Panc1 (cell line): ENCODE measurements at places on chromosomes 7 and 10. TPM values are rescaled to one million over a fixed set of nuclear protein-coding genes. Genes with fewer than 3 reads are reported as not detected.

The RELN gene
- 0.10 TPM for total RNA-seq

The MEOX2 gene
- total RNA-seq = not detected

The EPDR1 gene
- total RNA-seq = 86.6 TPM

The UPP1 gene
- total RNA-seq = 331 TPM

The SCART1 gene
- total RNA-seq = 0.57 TPM

The ZNF804B gene
- not detected for total RNA-seq

DNA sequence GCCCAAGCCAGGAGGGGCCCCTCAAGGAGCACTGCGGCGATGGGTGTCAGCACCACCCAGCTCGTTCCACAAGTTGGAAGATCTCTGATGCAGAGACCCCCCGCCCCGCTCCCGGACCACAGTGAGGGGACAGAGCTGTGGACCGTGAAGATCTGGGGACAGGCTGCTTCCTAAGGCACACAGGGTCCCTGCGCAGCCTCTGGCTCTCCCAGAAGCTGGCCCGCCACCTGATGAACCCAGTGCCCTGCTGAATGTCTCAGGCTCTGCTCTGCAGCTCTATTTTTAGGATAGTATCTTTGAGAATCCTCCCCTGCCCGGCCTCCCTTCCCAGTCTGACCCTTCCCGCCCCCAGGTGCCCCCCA lies 29.7 kb downstream of the GBX1 start:
- H3K4me3 ChIP-seq = no peak overlapping the region
- H3K27me3 ChIP-seq = no peaks in the 10 kb centered on the region
- DNase-seq = no peak
- H3K27ac ChIP-seq = no peak overlapping the region

DNA sequence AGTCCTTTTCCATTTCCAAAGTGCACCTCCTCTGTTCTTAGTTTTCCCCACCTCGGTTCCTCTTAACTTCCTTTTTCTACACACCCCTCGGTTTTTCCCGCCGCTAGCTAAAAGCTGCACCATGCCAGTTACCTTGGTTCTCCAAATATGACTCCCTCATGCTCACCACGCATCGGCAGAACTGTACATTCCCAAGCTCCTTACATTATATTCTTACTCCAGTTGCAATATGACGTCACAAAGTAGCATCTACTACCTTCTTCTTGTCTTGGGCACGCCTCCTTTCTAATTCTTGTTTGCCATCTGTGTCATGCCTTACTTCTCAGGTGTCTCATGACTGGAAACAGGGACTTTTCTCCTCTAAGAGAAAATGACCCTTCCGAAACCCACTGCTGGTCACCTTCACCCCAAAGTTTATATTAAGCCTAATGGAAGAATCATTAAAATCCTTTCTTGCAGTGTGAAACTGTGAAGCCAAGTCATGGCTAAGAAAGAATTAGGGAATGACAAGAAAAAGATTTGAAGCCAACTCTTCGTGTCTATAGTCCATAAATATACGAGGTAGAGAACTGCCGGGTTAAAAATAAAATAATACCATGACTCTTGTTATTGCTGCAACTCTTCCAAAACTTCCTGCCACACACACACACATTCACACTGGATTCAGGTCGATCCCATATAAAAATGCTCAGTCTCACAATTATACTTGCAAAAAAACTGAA lies 1.7 kb downstream of the ESYT2 start:
- H3K4me1 ChIP-seq = peaks cover 34% of the 10 kb centered on the region
- no peaks in the 10 kb centered on the region for H3K27me3 ChIP-seq
- no peaks in the 10 kb centered on the region; the same call in 1 of the 2 replicates for H3K36me3 ChIP-seq
- DNase-seq = no peak

GRCh38 chr10:110209926-110210673 lies 2.7 kb downstream of the MXI1 start:
- no peaks in the 10 kb centered on the region; the same call in 1 of the 2 replicates for H3K36me3 ChIP-seq
- DNase-seq = no peak
- H3K27me3 ChIP-seq = peaks cover 2% of the 10 kb centered on the region; the same call in 1 of the 2 replicates

DNA sequence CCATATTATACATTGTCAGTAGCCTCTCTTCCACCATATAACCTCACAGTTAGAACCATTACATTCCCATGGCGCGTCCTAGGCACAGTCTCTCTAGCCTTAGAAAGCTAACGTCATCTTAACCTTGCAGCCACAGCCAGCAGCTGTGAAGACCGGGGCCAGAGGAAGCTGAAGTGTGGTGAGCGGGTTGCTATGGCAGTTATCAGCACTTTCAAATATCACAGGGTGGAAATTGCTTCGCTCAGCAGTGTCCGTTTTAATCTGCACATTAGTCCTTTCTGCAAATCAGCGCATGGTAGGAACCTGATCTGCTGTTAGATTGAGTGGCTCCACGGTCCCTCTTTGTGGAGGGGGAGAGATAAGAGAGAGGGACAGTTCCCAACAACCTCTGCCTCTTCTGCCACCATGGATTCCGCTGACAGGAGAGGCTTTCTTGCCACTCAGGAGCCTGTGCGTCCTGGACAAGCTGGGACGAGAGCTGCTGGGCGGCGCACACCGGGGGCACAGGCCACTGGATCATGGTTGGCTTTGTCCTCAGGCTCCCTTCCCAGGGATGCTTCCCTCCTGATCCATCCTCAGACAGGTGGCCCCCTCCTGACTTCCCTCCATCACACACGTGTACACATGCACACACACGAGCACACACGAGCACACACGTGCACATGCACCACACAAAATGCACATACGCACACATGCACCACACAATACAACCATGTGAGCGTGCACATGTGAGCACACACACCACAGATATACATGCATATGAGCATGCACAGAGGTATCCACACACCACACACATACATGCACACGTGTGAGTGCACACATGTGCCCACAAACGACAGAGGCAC lies 93.8 kb downstream of the WDR37 start:
- H3K4me3 ChIP-seq = no peak overlapping the region
- DNase-seq = no peak
- no peaks in the 10 kb centered on the region for H3K4me1 ChIP-seq

DNA sequence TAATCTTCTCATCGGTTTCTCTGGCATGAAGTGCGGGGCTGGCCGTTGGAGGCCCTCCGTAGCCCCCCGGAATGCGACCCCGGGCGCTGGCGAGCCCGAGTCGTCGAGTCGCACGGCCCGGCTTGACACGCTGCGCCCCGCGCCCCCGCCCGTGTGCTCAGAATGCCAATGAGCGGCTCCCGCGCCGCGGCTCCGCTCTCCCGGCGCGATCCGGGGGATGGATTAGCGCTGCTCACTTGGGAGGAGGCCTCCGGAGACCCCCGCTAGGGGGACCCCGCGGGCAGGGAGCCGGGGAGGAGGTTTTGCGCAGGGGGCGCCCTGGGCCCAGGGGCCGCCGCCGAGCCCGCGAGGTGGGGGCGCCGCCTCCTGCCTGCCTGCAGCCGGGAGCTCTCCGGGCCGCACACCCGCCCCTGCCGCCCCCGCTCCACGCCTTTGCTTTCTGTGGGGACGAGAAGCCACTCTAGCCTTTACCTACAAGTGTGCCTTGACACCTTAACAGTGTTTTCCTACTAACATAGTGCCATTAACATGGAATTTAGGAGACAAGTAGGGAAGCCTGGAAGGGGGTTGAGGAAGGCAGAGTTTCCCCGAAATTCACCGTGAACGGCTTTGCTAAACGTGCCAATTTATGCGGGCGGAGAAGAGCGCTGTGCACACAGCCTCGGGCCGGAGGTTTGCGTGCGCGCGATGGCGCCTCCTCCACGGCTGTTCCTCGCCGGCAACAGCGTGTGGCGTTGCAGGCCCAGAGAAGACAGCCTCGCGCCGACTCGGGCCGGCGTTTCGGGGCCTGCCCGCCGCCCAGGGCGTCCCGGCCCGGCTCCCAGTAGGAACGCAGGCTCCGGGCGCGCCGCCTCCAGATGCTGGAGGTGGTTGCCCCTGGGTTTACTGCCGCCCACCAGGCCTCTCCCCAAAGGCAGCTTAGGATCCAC lies 7.1 kb downstream of the SHH start:
- H3K4me1 ChIP-seq = peaks cover 10% of the 10 kb centered on the region
- no peak overlapping the region for H3K27ac ChIP-seq
- no peaks in the 10 kb centered on the region for H3K36me3 ChIP-seq
- DNase-seq = no peak

DNA sequence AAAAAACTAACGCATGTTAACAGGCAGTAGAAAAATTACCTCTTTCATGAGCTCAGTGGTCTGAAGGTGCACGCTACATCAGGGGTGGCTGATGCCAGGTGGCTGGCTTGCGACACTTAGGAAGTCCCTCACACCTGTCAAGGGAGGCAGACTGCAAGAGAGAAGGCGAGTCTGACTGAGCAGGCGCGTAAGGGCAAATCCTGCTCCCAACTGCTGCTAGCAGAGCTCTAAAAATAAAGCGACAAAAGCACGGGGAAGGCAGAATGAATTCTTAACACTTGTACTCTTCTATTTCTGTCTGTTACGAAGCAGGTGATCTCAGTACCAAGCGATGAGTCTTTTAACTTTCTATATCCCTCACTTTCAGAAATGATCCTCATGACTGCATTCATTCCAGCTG lies 33.1 kb downstream of the CACNA2D1 start:
- no peak overlapping the region for H3K4me3 ChIP-seq
- H3K27ac ChIP-seq = no peak overlapping the region
- DNase-seq = no peak

DNA sequence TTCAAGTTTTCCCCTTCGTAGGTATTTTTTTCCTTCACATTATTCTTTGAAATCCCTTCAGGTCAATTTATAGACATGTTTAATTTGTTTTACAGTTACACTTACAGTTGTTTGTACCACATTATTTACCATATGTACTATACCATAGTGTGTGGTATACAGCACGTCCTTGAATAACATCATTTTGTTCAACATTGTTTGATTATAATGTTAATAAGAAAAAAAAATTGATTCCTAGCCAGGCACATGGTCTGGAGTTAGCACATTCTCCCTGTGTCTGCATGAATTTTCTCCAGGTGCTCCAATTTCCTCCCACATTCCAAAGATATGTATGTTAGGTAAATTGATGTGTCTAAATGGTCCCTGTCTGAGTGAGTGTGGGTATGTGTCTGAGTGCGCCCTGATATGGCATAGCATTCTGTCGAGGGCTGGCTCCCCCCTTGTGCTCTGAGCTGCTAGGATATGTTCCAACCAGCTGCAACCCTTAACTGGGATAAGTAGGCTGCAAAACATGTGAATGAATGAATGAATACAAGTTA lies 247.6 kb downstream of the CCDC7 start:
- H3K27me3 ChIP-seq = no peaks in the 10 kb centered on the region
- no peak overlapping the region for H3K27ac ChIP-seq
- H3K4me1 ChIP-seq = no peaks in the 10 kb centered on the region
- H3K36me3 ChIP-seq = no peaks in the 10 kb centered on the region
- no peak overlapping the region for H3K4me3 ChIP-seq
- no peak for DNase-seq

- H3K27me3 ChIP-seq = no peaks in the 10 kb centered on the region
- H3K4me3 ChIP-seq = no peak overlapping the region
- no peak for DNase-seq
- no peak overlapping the region for H3K27ac ChIP-seq
- H3K36me3 ChIP-seq = no peaks in the 10 kb centered on the region
- H3K4me1 ChIP-seq = no peaks in the 10 kb centered on the region
Observed at GRCh38 chr7:33412331-33412730, 283.0 kb downstream of the BBS9 start.

DNA sequence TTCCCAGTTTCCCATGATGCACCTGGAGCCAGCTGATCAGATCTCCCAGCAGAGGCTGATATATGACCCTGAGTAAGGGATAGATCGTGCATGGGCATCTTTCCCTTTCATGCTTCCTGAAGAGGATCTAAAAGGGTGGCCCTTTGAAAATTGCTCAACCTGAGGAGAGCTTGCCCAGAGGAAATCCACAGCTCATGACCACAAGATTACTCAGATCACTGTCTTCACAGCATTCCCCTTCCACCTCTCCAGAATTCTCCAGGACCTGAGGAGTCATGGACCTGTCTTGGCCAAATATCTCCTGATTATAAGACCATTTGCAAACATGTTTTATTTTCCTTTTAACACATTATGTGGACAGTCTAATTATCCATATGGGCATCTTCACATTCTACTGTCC lies 328.1 kb downstream of the LHFPL3 start:
- H3K36me3 ChIP-seq = no peaks in the 10 kb centered on the region
- H3K4me3 ChIP-seq = no peak overlapping the region
- H3K27me3 ChIP-seq = no peaks in the 10 kb centered on the region; the same call in 1 of the 2 replicates
- H3K27ac ChIP-seq = no peak overlapping the region
- no peak for DNase-seq

DNA sequence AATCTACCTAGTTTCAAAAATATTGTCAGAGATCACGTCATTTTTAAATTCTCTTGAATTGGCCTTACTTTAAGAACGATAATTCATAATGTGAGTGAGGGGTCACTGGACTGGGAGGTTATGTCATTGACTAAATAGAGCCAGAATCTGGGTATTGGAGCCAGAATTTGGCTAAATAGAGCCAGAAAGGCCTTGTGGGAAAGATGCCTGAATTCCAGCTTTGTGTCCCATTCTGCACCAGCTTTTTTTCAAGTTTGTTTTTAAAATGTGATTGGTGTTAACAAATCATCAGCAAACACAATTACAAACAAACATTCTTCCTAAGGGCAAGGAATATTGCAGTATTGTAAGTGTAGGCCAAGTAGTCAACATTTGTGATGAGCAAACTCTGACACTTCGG lies 233.2 kb upstream of the PRKCQ start:
- no peak for DNase-seq
- H3K36me3 ChIP-seq = no peaks in the 10 kb centered on the region
- no peaks in the 10 kb centered on the region for H3K4me1 ChIP-seq

DNA sequence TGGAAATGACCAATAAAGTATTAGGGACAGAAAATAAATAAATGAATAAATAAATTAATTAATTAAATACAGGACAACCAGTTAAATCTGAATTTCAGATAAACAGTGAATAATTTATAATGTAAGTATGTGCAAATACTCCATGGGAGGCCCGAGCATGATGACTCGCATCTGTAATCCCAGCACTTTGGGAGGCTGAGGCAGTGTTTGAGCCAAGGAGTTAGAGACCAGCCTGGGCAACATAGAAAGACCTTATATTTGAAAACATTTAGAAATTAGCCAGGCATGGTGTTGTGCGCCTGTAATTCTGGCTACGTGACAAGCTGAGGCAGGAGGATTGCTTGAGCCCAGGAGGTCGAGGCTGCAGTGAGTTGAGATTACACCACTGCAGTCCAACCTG lies 123.7 kb downstream of the CUL2 start:
- no peak overlapping the region for H3K4me3 ChIP-seq
- no peaks in the 10 kb centered on the region for H3K36me3 ChIP-seq
- DNase-seq = no peak
- no peak overlapping the region for H3K27ac ChIP-seq
- no peaks in the 10 kb centered on the region for H3K27me3 ChIP-seq

GRCh38 chr10:109374215-109374614 lies 549.1 kb downstream of the XPNPEP1 start:
- DNase-seq = no peak
- H3K27me3 ChIP-seq = no peaks in the 10 kb centered on the region
- no peaks in the 10 kb centered on the region for H3K36me3 ChIP-seq
- H3K4me1 ChIP-seq = no peaks in the 10 kb centered on the region
